ENCODE measurements at places on chromosomes 12 and 14.
A peak's percentile ranks its signal among the peaks of the same experiment; 100 is the strongest.

DNA sequence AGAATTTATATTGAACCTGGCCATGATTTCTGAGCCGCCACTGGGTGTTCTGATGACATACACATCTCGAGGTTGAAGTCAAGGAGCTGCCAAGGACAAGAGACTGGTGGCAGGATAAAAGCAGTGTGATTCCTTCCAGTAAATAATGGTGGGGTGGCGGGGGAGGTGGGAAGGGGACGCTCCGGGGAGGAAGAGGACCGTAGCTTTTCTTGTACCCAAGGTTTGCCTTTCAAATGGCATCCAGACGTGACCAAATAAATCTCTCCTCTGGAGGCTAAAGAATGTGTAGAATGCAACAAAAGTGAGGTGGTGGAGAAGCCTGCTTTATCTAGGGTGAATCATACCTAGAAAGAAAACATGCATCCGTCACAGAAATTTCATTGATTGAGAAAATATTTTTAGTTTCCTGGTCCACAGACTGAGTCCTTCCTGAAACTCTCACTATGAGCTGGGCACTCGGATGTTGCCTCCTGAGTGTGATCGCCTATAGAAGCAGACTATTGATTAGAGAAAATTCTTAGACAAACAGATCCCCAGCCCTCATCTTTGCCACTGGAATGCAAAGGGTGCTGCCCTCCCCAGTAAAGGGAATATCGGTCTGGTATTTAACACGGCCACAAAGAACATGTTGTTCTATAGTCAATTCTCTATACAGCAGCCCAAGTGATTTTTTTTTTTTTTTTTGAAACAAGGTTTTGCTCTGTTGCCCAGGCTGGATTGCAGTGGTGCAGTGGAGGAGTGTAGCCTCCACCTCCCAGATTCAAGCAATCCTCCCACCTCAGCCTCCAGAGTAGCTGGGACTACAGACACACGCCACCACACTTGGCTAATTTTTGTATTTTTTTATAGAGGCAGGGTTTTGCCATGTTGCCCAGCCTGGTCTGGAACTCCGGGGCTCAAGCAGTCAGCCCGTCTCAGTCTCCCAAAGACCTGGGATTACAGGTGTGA, 112.1 kb downstream of the DPF3 start:
- DNase-seq: peak; percentile 17

DNA sequence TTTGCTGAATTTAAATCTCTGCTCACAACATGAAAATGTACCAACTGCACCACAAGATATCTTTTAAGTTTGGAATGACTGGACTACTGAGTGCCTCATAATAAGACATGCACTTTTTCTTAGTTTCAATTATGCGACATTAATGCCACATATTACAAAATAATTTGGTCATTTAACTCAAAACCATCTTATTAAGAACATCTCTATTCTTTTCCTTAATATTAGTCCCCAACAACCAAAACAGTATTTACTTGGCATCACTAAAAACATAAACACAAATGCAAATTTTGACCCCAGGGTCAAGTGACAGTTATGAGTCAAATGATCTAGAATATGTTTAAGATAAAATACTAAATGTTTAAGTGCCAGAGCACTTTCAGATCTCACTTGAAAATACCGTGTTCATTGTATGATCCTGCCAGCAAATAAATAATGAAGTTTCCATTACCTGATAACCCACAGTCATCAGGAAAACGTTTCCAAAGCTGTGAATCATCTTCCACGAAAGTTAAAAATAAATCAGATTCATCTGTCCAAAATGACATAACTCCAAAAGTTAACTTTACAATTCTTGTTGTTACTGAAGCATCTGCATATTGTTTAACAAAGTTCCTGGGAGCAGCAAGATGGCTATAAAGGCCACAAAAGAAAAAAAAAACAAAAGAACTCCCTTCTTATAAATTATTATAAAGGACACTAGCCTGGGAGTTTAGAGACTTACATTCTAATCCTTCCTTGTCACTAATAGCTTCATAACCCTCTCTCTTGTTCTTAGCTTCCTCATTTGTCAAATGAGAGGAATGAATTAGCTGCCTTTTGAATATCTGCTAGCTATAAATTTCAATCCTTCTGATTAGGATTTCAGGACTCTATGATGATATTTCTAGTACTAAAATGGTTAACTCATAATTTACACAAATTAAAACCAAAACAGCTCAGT, 30.5 kb upstream of the AP4S1 start:
- no peak for DNase-seq

DNA sequence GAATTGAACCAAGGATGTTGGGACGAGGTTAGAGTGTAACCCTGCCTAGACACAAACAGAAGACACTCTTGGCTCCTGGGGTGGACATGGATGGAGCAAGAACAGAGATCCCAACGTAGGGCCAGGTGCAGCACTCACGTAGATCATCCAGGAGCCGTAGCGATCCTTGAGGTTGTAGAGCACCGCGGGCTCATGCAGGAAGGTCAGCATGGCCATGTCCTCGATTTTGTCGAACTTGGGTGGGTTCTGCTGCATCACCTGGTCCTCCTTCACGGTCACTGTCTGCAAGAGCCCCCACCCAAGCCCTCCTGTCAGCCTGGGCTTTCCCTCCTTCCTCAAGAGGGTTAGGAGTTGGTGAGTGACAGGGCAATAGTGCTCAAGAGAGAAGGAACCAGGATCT, 2.5 kb downstream of the MYH7 start:
- no peak for DNase-seq

GRCh38 chr12:57803319-57803893, 15.1 kb downstream of the AVIL start:
- DNase-seq: peak; percentile 31

DNA sequence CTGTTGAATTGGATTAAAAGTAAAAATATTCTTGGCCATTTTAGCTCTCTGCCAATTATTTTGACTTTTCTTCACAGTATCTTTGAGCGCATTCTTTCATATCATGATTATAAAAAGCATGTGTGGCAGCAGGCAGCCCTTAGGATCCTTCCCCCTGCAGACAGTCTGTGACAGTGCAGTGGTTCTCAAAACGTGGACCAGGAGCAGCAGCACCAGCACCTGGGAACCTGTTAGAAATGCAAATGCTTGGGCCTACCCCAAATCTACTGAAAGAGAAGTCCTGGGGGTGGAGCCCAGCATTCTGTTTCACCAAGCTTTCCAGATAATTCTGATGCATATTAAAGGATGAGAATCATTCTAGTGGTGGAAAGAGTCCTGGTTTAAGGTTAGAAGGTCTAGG, 155.6 kb downstream of the MON2 start:
- DNase-seq: no peak

- DNase-seq: no peak
These were observed 48.9 kb downstream of the TRAF3 start for GRCh38 chr14:102826161-102826560.

GRCh38 chr14:67424539-67424938, 12.6 kb upstream of the PLEK2 start:
- no peak for DNase-seq

DNA sequence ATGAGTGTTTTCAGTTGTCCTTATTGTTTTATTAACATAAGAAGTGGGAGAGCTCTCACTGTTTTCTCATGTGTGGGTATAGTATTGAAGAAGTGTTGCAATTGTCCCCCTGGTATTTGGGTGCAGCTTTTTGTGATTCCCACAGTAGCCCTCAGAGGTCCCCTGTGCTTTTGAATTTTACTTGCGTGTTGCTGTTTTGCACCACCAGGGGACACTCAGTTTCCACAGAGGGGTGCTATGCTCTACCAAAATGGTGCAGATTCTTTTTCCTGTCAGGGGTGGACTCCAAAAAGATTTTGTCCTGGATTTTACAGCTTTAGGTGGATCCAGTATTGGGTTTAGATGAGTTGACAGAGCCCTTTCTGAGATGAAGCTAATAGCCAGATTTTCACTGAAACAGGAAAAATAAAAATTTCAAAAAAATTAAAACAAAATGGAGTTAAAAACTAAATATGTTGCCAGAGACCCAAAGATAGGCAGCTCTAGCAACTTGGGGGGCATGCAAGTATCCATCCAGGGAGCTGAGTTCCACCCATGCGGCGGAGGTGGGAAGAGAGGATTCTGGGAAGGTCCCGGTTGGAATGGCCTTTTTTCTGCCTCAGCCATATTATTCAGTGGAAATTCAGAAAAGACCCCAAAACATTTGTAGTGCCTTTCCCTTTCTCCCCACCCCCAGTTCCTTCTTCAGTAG, 50.2 kb downstream of the TTLL5 start:
- DNase-seq: no peak

DNA sequence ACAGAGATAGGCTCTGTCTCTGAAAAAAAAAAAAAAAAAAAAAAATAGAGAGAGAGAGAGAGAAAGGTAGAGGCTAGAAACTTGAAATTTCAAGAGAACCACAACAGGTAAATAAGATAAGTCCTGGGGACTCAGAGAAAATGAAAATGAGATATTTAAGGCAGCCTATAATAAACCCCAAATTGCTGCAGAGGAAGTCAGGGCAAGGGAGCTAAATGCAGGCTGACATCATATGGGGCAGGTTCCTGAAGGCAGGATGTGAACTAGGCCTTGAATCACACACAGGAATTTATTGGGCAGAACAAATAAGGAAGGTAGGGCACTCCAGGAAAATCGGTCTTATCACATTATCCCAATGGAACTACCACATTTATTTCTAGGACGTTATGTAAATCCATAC, 54.9 kb upstream of the NUDT4 start:
- DNase-seq: no peak

DNA sequence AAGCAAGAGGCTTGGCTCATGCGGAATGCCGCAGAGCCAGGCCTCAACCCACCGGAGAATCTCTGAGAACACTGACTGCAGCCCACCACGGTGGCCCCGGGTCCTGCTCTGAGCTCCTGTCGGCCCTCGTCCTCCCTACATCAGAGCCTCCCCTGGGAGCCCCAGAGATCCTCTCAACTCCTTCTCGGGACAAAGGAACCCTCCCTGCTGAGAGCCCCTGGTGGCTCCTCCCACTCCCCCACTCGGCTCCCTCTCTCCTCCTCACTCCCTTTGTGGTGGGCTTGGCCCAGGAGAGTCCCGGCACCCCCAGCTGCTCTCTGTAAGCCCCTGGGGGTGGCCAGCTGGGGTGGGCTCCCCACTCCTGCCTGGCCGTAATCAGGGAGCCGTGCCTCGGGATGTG, 11.1 kb upstream of the INF2 start:
- DNase-seq: no peak

- no peak for DNase-seq
These were observed 51.3 kb downstream of the AMN start for GRCh38 chr14:102973706-102974285.

- peak; percentile 87 for DNase-seq
These were observed 117.7 kb upstream of the NCOR2 start for GRCh38 chr12:124684971-124685688.
